ENCODE measurements at places on chromosomes 7 and 10.

DNA sequence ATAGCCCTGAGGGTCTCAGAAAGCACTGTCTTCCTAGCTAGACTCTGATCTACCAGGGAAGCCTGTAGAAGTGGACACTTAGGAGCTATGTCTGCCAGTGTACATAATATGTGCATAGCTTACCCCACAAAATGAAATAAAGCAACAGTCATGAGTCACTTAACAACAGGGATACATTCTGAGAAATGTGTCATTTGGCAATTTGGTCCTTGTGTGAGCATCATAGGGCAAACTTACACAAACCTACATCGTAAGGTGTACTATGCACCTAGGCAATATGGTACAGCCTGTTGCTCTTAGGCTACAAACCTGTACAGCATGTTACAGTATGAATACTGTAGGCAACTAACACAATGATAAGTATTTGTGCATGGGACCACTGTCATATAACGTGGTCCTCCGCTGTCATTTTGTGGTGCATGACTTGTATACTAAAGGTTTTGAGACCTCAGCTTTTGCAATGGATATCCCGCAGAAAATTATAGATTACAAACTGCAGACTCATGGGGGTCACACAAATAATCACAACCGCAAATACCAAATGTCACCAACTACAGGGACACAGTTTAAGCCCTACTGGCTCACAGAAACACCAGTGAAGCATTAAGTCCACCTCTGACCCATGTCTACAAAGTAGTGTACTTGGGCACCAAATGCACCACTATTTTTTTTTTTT is 1.7 kb downstream of the URGCP start:
- DNase-seq = no peak

DNA sequence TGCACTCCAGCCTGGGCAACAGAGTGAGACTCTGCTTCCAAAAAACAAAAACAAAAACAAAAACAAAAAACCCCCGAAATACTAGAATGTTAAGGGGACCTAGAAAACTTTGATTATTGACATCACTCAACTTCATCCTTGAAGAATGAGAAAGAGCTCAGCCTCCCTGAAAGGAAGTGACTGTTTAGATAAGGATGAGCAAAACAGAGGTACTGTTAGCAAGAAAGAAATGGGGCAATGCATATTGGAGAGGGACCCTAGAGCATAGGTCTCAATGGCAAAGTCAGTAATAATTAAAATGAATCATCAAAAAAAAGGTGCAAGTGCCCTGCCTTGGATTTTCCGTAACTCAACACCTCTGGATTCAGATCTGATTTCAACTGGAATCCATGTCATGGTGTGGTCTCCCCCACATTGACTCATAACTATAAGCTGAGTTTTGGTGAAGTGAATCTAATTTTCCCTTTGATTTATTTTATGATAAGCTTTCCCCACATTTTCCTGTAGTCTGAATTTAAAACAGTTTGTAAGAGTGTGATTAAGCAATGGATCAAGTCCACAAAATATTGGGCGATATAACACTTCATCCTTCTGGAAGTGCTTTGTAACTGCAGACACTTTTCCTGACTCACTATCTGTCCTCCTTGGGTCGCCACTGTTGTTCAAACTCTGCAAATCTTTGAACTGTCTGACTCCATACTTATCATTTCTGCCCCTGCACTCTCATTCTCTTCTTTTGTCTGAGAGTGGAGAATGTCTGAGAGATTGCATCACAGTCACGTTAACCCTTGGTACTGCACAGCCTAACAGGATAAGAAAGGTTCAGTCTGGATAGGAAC is 224.8 kb upstream of the LYZL1 start:
- DNase-seq = no peak

GRCh38 chr10:101301111-101301731 is 52.7 kb upstream of the BTRC start:
- DNase-seq = no peak

DNA sequence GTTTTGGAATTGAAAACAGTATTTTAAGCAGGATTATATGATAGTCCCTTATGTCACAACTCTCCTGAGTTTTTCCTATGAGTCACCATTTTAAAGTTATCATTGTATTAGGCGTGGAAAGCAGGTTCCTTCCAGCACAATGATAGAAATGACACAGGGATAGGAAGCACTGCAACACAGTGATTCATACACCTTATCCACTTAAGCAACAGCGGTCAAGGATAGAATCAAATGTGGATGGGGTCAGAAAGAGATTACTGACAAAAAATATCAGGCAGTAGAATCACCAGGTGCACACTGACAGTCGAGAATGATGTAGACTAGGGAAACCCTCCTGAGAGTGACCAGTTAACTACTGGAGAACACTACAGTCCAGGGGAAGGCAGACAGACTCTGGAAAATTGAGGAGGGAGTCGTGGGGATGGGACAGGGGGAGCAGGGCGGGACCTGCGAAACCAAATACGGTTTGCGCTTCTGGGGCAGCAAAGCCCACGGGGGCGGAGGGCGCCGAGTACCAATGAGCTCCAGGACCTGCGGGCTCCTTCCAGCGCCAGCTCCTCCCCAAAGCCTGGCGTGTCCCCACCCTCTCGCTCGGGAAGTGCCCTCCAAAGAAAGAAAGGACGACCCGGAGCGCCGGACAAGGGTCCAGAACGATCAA is 479 bp downstream of the PNPLA8 start:
- no peak for DNase-seq

DNA sequence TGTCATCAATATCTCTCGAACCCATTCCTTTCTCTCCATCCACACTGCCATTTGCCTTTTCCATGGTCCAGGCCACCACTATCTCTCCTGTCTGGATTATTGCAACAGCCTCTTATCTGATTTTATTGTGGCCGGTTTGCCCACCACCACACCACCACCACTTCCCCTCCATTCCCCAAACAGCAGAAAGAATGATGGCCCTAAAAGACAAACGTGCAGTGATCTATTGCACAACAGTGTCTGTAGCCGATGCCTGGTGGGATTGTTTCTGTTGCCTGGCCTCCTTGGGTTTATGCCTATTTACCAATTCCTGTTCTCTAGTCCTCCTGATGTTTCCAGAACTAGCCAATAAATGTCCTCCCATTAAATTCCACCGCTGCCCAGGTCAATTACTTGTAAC is 10.2 kb upstream of the ST8SIA6 start:
- no peak for DNase-seq

DNA sequence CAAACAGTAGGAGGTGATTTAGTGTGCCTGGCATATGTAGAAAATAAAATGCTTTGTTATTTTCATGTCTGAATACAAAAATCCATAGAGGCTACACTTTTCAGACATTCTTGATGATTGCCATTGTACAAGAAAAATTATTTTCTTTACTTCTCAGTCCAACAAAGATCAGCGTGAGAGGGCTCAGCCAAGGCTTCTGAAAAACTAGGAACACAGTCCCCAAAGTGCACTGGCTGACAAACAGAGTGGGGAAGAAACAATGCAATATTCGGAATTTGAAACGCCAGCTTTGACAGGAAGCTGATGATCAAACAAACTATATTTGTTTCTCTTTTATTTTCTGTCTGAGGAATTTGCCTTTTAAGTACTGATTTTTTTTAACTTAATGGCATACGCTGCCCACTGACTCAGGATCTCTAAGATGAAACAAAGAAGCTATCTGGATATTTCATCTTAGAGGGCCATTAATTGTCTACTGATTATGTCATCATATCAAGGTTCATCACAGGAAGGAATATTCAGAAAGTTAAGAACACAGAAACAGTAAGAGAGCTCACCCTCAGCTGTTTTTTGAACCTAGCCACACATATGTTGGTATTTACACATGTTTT is 197.0 kb upstream of the INHBA start:
- no peak for DNase-seq

DNA sequence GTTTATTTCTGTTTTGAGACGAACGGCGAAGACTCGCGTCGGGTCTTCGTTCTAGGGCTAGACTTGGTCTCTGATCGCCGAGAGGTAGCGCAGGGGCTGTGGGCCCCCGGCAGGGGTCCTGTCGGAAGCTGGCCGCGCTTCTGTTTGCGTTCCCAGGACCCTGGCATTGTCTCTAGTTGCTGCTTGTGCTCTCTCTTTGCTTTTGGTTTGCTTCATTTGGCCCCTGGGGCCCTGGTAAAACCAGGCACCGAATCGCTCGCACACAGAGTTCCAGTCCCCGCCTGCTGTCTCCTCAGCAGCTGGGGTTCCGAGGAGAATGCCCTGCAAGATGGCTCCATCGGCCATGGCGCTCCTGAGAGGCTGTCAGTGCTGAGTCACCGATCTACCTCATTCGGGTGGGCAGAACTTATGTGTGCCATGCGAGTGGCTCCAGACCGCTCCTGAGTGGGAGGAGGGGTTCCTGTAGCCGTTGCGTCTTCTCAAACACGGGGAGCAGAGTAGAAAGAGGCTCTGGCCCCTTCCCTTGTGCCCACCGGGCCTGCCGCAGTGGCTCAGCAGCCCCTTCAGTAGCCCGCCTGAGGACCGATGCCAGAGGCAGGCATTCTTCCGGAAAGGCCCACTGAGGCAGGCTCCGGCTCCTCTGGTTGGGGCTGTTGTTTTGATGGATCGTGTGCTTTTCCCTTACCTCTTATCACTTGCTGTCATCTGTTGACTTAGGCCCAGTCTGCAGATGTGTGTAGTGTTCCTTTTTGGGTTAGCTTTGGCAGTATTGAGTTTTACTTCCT is 826 bp downstream of the CHPF2 start:
- DNase-seq = peak; percentile 52

- DNase-seq = no peak
These were observed 32.5 kb downstream of the PRKAR2B start for GRCh38 chr7:107076781-107077698.

- DNase-seq = no peak
These were observed 85.4 kb downstream of the PCLO start for GRCh38 chr7:83077328-83077727.

- DNase-seq = no peak
These were observed 954.7 kb upstream of the GHITM start for GRCh38 chr10:83184641-83185040.

DNA sequence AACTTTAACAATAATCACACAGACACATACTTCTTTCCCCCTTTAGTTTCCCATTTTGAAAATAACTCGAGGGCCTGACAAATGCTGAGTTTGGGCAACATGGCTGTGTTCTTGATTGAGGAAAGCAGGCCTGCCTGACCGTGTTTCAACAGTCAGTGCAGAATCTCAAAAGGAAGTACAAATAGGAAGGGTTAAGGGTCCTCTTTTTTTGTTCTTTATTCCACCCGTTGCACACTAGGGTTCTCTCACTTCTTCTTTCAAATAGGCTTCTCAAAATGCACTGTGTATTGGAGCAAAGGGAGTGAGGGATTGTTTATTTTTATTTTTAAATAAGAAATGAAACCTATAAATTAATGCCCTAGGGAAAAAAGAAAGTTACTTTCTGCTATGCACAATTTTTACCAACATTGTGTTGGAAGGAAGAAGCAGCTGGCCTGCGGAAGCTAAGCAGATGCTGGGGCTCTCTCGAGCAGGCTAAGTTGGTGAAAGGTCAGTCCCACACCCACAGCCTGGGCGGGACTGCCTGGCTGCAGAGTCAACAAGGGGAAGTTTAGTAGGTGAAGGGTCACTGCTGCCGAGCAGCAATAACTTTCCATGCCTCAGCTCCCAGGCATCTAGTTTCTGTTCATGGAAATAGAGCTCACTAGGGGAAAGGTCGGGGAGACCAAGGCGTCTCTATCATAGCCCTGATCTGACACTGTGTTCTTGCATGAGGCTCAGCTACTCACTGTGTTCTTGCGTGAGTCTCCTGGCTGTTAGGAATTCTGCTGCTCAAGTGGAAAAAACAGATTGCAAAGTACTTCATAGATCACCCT is 12.2 kb upstream of the PDK4 start:
- DNase-seq = no peak

GRCh38 chr10:92076722-92077121 is 153.2 kb downstream of the BTAF1 start:
- DNase-seq = no peak
